ENCODE measurements at places on chromosomes 11 and 22.

DNA sequence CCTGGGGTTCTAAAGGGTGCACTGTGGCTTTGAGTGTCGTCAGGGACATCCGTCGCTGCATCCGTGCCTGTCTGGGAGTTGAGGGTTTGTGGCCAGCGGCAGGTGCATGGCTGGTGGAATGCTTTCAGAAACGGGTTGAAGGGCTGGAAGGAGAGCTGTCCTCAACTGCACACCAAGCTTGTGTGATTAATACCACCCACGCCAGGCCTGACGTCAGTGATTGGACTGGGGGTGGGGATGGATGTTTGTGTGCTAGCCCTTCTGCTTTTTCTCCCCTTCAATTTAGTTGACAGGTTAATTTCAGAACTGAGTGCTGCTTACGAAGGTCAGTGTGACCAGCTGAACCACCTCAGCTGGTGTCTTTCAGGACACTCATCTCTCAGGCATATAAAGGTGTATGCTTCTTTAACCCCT lies 3.2 kb upstream of the GAB2 start:
- DNase-seq: no peak

GRCh38 chr11:69274531-69275016 lies 19.4 kb upstream of the MYEOV start:
- no peak for DNase-seq

DNA sequence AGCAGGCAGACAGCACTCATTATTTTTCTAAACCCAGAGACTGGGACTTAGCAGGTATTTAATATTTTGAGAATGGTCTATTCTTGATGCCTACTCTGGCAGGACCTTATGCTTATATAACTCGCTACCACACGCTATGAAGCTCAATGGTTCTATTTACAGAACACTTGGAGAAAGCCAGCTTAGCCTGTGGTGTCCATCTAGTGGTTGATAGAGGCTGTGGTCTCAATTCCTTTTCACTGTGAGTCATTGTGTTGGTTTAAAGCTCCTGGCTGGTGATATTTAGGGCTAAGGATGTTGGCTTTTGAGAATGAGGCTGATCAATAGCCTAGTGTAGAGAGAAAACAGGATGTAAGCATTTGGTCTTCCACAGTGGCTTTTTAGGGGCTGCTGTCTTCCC lies 206.4 kb downstream of the DBX1 start:
- DNase-seq: no peak

- DNase-seq: no peak
These were observed 62.1 kb upstream of the NUP50 start for GRCh38 chr22:45101515-45102227.

DNA sequence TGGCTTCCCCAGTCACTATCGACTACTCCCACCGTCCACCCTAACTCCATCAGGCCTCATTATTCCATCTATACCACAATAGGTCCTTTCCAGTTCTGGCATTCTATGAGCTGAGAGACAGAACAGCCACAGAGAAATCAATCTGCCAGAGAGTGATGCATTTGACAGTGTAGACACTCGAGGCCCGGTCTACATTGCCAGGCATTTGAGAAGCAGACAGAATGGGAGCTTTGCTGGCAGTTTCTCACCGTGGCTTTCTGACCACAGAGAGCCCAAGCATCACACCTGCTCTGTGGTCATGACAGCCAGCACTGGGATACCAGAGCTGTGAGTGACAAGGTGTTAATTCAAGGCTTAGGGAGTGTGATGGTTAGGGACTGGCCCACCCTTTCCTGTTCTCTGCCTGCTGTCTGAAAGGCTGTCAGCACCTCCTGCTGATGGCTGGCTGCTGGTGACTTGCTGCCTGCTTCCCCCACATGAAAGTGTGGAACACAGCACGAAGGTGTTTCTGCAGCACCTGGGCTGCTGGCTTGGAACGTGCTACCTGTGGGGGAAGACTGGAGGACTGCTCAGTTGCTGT lies 137.8 kb downstream of the KIRREL3 start:
- DNase-seq: no peak

GRCh38 chr22:27097933-27098332 lies 440.5 kb downstream of the MIAT start:
- DNase-seq: no peak

DNA sequence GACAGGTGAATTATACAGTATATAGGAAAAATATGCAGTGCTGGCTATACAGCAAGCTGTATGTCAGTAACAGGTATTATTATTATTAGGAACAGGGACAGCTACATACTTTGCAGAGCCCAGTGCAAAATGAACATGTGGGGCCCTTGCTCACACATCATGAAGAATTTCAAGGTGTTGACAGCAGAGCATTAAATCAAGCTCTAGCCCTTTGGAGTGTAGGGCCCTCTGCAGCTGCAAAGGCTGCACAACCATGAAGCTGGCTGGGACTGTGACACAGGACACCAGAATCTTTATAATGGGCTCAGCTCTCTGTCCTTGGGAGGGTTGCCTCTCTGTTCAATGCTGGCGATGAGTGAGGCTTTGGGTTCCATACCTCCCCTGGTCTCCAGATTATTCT lies 44.9 kb upstream of the DAGLA start:
- no peak for DNase-seq

- DNase-seq: no peak
These were observed 29.7 kb upstream of the GNB1L start for GRCh38 chr22:19884161-19884953.

GRCh38 chr22:45686004-45686403 lies 14.4 kb downstream of the ATXN10 start:
- DNase-seq: no peak

GRCh38 chr11:33874433-33874832 lies 17.4 kb downstream of the LMO2 start:
- no peak for DNase-seq

DNA sequence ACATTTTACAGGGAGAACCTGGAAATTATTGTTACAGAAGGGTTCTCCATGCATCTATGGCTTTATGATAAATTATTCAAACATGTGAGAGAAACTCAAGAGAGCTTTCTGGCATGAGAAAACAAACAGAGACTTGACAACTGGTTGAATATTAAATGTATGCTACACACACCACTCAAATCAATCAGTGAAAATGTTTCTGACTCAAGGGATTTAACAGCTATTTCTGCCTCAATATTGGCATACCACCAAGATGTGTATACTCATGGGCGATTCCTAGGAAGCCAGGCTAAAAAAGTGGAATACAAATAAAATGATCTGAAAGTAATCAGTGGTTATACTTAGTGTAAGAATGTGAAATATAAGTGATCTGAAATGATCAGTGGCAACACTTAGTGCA lies 15.8 kb upstream of the OR51T1 start:
- no peak for DNase-seq

- DNase-seq: no peak
These were observed 92.7 kb downstream of the ETS1 start for GRCh38 chr11:128494418-128495332.

DNA sequence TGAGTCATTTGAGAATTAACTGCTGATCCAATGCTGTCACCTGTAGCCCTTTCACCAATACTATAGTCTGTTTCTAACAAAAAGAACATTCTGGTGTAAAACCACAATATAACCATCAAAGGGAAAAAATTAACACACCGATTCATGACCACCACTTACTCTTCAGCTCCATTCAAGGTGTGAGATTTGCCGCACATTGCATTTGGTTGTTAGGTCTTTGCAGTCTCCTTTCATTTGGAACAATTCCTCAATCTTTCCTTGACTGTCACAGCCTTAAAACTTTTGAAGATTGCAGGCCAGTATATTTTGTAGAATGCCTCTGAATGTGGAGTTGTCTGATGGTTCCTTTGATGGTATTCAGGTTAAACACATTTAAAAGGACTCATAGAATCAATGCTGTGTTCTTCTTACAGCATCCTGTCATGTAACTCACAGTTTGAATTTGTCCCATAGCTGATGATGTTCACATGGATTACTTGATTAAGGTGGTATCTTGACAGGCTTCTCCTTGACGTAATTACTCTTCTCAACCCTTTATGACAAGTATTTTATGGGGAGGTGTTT lies 63.6 kb downstream of the TNRC6B start:
- no peak for DNase-seq

- DNase-seq: no peak
These were observed 26.6 kb upstream of the LMO1 start for GRCh38 chr11:8290081-8290810.

DNA sequence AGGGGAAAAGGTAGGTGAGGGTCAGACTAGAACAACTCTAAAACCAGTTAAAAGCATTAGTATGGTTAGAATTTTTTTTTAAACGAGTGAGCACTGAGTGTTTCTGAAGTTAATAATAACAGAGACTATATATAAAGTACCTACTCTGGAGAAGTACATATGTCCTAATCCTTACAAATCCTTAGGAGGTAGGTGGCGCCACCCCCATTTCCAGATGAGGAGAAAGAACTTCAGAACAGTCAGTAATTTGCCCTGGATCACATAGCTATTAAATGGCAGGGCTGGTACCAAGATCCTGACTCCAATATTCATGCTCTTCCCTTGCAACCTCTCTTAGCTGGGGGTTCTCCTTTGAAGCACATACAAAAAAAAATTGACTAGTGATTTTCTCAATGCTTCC lies 80.5 kb downstream of the CLPB start:
- no peak for DNase-seq

- DNase-seq: no peak
These were observed 3.4 kb downstream of the MMP3 start for GRCh38 chr11:102840018-102840417.

DNA sequence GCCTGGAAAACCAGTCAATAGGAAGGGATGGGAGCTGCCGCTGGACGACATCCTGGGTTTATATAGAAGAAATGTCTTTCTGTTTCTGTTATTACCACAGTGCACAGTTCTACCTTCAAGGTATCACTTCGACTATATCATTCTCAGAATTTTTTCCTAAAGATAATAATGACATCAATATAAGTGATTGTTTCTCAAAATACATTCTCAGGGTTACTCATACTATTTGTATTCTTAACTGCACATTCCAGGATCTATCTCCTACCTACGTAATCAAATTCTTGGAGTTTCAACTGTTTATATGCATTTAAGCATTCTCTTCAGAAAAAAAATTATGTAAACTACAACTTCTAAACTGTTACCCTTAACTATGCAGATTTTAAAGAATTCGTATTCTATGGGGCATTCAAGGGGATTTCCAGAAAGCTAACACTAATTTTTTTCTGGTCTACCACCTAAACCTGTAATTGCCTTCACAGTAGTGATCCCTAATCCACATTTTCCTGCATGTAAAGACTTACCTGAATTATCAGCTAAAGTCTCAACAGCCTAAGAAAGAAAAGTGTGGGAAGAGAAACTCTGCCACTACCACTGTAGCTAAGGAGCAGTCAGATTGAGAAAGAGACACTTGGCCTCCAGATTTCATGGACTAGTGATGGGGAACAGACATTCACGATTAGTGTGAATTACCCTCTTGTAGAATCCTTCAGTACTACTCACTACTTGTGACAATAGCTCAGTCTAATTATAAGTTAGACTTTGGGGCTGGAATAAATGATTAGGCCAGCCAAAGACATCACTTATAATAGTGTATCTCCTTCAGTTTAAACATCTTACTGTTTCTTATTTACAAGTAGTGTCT lies at the start of gene OR51B5:
OR51B5 (minus strand) TSS at position 51 of the 862 bp plus-strand sequence; CDS start at position 51, 0 bp downstream.
- no peak for DNase-seq

DNA sequence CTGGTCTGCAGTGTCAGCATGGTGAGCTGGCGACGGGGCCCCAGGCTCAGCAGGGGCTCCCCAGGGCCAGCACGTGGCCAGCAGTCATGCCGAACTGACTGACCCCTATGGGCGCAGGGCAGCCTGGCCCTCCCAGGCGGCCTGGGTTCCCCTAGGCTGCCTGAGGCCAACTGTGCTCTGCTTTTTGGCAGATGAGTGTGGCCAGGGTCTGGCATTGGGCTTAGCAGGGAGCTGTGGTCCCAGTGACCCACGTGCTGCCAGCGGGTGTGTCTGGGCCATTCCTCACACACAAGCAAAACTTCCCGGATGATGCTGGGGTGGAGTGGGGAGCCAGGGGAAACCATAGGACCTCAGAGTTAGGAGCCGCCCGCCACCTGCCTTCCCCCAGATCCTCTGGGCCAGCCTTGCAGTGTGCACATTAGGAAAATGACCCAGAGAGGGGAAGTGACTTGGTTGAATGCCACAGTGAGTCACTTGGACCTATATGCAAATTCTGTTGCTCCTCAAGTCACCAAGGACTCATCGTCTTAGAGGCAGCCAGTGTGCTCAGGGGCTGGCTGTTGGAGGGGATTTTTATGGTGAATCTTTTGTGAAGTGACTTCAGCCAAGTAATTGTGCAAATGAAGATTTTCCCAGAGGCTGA lies 6.5 kb downstream of the ADORA2A start:
- no peak for DNase-seq

- no peak for DNase-seq
These were observed 68.9 kb upstream of the NUP50 start for GRCh38 chr22:45094825-45095224.

GRCh38 chr11:129896062-129896461 lies 684 bp upstream of the NFRKB start:
- no peak for DNase-seq

DNA sequence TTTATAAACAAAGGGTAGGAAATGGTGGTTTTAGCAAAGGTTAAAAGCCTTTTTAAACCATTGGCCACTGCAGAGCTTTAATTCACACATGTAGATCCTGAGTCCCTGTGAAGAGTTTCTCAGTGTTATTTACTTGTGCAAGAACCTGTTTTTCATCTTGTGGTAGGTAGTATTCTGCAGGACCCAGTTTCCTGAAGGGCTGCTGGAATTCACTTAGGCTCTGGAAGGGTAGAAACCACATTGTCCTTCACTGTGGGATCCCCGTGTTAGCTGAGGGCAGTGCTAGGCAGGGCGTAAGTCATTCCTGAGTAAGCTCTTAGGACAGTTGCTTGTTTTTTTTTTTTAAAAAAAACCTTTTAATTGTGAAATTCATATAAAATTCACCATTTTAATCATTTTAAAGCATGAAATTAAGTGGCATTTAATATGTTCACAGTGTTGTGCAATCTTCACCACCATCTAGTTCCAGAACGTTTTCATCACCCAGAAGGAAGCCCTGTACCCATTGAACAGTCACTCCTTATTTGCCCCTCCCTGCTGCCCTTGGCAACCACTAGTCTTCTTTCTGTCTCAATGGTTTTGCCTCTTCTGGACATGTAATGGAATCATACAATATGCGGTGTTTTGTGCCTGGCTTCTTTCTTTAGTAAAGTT lies 77.7 kb downstream of the C22orf31 start:
- DNase-seq: no peak

GRCh38 chr22:48782811-48783511 lies 1044.7 kb downstream of the BRD1 start:
- no peak for DNase-seq

GRCh38 chr22:43289976-43290721 lies 53.0 kb downstream of the SCUBE1 start:
- DNase-seq: no peak
